ENCODE measurements at places on chromosomes 5 and 9.

- no peak for DNase-seq
These were observed 451.8 kb downstream of the RAB3C start for GRCh38 chr5:59034498-59035186.

GRCh38 chr5:159450417-159450816, 120.1 kb upstream of the IL12B start:
- DNase-seq, result no peak

GRCh38 chr9:136947955-136948510, 3.0 kb downstream of the C8G start:
- no peak for DNase-seq

- no peak for DNase-seq
These were observed 888.8 kb downstream of the CDH18 start for GRCh38 chr5:19099195-19099594.

DNA sequence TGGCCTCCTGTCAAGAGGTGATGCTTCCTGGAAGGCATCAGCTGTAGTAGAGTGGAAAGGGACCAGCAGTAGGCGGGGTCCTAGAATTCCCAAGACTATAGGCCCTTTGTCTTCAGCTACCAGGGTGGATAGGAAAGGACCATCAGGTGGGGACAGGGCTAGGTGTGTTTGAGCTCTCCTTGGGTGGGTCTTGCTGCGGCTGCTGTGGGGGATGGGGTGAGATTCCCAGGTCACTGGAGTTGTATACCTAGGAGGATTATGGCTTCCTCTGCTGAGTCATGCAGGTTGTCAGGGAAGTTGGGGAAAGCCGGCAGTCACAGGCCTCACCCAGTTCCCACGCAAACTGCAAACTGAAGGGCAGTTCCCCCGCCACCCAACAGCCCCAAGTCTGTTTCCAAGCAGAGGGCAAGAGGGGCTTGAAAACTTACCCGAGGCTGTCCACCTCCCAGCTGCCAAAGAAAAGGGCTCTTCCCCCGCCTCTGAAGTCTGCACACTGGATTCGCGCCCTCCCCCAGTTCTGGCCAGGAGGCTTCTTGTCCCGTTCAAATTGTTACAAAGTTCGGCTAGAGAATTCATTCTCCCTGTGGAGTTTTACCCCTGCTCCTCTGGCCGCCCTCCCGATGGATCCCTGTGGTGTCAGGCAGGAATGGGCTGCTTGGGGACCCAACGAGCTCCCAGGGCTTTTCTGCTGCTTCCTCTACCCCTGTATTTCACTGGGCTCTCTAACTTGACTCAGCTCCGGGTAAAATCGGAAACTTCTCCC, 23.0 kb upstream of the ECM2 start:
- DNase-seq, result no peak
